ENCODE measurements at places on chromosomes 7 and 10. TPM values are rescaled to one million over a fixed set of nuclear protein-coding genes. Genes with fewer than 3 reads are reported as not detected.

GRCh38 chr7:5774136-5774535, 7.3 kb downstream of the RNF216 start:
- no peak for DNase-seq

- DNase-seq = peak; percentile 72
Measured at GRCh38 chr7:36283711-36284130, 105.9 kb upstream of the ANLN start.

DNA sequence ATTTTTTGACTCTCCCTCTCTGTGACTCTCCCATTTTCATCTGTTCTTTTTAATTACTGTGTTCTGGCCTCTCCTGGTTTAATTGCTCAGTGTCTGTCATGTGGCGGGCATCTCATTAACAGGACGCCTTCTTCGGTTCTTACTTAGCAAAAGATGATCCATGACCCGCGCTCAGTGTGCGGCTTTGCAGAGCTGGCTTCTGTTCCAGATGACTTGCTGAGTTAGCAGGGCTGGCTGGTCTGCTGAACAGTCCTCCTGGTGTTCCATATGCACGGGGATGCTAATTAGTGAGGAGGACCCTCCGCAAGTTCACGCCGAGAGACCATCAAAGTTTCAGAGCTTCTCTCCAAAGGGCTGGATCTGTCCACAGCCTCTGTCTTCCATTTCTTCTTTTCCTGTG, 258.6 kb upstream of the MKI67 start:
- no peak for DNase-seq

DNA sequence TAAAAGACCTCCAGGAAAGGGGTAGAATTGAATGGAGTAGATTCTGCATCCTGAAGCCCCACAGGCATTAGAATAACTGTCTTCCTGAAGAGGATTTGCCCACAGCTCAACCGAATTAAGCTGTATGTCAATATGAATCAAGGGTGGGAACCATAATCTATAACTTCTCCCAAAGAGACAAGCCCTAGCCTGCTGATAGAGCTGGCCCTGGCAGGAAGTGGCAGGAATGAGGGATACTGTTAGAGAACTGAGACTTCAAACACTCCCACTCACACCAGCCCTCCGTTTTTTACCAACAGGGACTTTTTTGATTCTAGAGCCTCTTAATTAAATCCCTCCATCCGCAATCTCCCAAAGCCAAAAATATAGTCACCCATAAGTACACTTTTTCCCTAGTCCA, 12.2 kb upstream of the DUSP5 start:
- no peak for DNase-seq

DNA sequence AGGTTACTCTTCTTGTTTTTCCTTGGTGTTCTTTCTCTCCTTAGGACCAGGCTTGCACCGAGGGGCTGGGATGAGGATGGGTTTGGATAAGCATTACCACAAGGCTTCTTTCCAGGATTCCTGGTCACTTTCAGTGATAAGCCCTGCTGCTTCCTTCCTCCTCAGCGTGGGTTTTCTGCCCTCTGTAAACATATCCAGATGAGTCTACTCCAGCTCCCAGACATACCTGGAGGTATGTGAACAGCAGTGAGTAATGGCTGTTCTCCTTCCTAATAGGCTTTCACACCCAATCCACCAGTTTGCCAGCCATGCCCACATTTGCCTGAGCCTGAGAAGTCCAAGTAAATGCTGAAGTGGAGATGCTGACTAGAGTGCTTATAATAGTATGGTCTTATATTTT, 229.8 kb upstream of the YAE1 start:
- no peak for DNase-seq

GRCh38 chr7:31249671-31250070, 90.9 kb downstream of the NEUROD6 start:
- DNase-seq = no peak

DNA sequence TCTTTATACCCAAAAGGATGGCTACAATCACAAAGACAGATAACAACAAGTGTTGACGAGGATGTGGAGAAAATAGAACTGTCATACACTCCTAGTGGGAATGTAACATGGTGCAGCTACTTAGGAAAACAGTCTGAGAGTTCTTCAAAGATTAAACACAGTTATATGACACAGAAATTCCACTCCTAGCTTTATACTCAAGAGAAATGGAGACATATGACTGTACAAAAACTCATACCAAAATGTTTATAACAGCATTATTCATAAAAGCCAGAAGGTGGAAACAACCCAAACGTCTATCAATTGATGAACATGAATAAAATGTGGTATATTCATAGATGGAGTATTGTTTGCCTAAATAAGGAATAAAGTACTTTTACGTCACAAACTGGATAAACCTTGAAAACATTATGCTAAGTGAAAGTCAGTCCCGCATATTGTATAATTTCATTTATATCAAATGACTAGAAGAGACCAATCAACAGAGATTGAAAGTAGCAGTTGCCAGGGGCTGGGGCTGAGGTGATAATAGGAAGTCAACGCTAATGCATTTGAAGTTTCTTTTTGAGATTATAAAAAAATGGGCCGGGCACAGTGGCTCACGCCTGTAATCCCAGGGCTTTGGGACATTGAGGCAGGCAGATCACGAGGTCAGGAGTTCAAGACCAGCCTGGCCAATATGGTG, 61.6 kb upstream of the SRPK2 start:
- DNase-seq = no peak

- DNase-seq = no peak
Measured at GRCh38 chr7:27991006-27991528, 189.5 kb downstream of the JAZF1 start.

Gene PHKG1
- 30.4 TPM for total RNA-seq

Gene CALHM1
- not detected for total RNA-seq

Gene PLXDC2
- total RNA-seq = 12.4 TPM
